K562 (cell line): ENCODE measurements at places on chromosomes 6 and 20.

GRCh38 chr20:19668418-19668817 is 89.6 kb upstream of the RIN2 start:
- no peak for DNase-seq

DNA sequence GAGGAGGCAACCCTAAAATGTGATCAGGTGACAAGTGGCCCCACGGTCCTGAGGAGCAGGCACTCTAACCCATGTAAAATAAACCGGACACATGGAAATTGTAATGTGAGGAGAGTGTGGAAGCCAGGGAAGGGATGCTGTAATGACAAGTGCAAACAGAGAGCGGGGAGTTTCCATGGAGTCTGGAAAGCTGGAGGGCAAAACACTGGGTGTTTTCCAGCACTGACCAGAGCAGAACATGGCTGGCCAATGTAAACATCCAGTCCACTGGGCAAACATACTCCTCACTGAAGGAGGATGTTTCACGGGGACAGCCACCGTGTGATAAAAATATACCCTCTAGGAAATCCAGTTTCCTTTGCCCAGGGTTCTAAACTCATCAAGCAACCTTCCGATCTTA is 219.0 kb upstream of the JARID2 start:
- no peak for DNase-seq

DNA sequence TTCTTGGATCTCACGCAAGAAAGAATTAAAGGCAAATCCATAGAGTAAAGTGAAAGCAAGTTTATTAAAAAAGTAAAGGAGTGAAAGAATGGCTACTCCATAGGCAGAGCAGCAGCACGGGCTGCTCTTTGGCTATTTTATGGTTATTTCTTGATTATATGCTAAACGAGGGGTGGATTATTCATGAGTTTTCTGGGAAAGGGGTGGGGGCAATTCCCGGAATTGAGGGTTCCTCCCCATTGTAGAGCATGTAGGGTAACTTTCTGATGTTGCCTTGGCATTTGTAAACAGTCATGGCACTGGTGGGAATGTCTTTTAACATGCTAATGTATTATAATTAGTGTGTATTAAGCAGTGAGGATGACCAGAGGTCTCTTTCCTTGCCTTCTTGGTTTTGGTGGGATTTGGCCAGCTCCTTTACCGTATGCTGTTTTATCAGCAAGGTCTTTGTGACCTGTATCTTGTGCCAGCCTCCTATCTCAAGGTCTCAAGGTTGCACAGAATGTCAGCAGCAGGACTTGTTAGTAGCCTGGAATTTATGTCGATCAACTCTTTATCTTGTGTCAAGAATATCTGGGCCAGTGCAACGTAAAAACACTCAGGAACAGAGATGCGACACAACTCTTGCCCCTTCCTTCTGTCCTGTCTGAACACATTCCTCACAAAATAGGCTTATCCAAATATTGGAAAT is 931.4 kb downstream of the QKI start:
- peak; percentile 54 for DNase-seq

DNA sequence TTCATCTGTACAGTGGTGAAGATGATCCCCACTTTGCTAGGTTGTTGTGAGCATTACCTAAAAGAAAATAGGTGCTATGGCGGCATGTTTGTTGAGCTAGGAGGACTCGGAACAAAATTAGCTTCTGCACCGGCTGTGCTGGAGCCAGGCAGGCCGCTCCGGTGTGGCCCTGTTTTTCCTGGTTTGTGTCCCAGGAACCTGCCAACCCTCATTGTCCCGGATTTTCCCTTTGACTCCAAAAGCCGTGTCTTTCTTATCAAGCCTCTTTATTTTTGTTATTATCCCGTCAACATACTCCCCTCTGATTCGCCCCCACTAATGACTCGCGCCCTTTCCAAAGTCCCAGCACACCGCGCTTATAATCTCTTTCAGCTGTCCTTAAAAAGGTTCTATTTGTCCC is 117.0 kb downstream of the MYLK4 start:
- no peak for DNase-seq

DNA sequence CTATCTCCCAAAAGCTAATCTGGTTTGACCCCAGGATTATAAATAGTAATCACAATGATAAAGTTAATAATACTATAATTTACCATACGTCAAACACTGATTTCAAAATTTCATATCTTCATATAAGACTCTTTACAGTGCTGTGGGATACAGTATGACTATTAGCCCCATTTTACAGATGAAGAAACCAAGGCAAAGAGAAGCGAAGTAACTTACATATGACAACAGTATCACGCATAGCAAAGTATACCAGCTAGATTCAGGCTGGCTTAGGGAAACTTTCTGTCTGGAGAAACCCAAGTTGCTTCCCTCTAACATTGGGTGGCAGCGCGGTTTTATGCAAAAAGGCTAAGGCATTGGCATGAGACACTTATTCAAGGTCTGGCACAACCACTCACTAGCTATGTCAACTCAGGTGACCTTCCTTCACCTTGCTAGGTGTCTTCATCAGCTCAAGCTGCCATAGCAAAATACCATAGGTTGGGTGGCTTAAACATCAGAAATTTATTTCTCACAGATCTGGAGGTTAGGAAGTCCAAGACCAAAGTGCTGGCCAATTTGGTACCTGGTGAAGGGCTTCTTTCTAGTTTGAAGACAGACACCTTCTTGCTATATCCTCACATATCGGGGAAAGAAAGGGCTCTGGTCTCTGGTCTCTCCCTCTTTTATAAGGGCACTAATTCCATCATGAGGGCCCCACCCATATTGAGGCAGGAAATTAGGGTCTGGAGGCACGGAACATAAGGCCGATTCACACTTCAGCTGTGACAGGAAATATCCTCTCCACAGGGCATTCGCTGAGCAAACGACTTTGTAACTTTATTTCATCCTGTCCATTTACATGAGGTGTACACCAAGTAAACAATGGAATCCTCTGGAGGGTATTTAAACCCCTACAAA is 22.4 kb upstream of the UTRN start:
- DNase-seq = no peak

DNA sequence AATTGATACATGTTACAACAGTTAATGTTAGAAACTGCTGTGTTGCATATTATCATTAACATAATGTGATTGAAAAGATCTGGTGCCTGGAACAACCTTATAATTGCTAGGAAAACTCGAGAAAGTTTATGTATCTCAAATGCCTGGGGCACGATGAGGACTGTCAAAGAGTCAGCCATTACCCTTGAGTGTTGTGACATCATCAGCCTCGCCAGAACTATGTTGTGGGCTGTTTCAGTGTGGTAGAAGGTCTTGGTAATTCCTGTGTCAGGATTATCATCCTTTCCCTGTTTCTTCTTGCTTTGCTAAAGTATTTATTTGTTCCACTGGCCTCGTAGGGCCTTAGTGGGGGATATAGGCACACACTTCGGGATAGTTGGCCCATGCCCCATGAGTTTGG is 185.1 kb downstream of the DTNBP1 start:
- DNase-seq = no peak

DNA sequence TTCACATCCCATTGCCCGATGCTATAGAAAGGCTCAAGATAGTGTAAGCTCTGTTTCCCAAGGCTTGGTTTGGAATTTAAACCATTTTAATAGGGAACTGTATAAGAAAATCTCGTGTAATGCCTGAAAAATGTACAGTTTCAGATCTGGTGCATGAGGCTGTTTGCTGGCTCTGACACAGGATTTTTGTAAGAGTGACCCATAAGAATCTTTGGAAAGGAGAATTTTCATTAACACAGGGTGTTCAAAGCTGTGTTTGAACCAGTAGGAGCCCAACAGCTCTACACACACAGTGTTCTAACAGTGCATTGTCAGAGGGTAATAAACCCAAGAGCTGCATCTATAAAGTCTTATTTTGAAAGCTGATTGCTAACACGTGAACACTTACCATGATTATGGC is 293.5 kb downstream of the PRL start:
- no peak for DNase-seq

- no peak for DNase-seq
Measured at GRCh38 chr6:56852260-56853010, 102.5 kb upstream of the BEND6 start.

- DNase-seq = no peak
Measured at GRCh38 chr6:140732155-140732554, 1357.7 kb upstream of the CITED2 start.

DNA sequence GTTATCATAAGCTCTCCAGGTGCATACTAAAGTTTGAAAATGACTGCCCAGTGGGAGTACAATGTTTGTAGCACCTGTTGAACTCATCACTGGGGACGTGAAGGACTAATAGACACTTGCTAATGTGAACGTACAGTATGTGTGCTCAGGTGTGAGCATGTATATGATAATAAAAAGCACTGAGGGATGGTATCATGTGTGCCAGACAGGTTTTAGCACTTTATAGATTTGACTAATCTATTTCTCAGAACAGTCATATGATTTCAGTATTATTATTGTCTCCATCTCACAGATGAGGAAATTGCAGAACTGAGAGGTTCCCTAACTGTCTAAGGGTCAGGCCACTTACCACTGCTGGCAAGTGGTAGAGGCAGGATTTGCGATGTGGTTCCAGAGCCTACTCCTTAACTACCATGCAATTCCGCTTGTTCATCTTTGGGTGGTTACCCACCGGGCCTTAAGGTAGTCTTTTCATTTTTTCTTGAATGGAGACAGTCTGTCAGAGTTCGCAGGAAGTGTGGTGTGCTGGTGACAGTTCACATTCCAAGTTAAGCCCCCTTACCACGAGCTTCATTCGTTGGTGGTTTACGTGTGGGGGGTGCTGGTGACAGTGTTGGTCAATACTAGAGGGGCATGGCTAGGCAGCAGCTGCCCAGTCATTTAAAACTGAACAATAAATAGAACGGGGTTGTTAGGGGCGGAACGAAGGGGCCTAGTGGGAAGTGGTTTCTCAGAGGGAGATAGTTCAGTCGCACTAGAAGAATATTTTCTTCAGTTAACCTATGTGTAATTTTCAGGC is 46.8 kb downstream of the RREB1 start:
- DNase-seq = no peak

- DNase-seq = no peak
Measured at GRCh38 chr6:157305670-157306653, 17.4 kb downstream of the TMEM242 start.

GRCh38 chr6:154277629-154278017 is 79.0 kb downstream of the IPCEF1 start:
- DNase-seq = no peak

DNA sequence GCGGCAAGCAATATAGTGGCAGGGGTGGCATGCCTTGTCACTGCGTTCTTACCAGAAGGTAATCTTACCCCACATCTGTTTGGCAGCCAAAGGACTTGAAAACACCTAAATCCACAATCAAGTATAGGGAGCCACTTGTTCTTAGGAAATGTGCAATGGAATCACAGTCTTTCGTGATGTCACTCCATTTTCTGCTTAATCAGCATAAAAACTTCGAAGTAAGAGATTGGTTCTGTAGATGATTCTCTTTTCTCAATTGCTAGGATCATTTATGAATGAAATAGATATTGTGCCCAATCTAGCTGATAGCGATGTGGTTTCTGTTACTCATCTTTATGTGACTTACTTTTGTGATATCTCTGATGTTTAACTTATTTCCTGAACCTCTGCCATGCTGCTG is 89.0 kb downstream of the SLC22A3 start:
- DNase-seq = no peak

DNA sequence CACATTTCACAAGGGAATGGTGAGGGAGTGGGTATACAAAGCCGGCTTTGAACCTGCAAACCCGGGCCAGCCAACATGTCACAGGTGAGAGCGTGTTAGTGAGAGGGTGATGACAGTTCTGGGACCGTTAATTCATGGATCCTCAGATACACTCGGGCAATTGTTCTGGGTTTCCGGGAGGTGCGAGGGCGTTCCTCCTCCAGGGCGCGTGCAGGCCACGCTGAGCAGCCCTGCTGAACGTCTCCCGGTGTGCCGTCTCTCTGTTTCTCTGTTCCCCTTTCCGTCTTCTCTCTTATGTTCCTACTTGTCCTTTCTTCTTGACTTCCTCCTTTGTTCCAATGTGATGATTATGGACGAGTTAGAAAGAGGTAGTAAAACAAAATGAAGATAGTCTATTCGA is 130.0 kb upstream of the GMDS start:
- DNase-seq = no peak

DNA sequence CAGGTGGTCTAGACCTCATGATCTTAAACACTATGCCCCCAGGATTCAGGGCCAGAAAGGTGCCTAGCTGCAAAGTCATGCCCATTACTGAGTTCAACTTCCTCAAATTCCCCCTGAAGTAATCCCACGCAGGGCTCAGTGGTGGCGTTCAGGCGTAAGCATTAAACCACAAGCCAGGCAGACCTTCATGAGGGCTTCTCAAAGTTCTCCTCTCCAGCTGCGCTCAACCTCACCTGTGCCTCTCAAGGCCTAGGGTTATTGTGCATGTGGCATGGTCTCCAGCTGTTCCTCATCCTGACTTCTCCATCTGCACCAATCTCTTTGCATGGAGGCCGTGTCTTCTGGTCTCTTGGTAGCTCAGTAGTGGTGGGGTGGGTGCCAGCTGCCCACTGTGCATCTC is 113.6 kb downstream of the TSHZ2 start:
- no peak for DNase-seq

DNA sequence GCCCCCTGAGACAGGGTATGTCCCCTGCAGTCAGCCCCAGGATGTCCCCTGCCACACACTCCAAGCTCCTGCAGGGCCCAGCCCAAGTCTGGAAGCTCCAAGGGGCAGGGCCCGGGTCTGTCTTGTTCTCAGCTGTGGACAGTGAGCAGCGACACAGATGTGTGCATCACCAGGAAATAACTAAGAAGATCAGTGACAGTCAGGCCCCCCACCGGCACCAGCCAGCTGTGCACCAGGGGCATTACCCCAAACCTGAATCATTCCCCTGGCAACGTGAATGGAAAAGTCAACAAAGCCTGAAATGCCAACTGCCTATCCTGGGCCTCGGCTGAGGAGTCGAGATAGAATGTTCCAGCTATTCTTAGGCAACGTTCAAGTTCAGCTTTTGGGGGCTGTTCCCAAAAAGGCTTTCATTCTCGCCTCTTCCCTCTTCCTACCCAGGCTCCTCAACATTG is 105.0 kb downstream of the PREX1 start:
- DNase-seq = no peak

- DNase-seq = no peak
Measured at GRCh38 chr6:109660526-109661320, 30.3 kb downstream of the AK9 start.

DNA sequence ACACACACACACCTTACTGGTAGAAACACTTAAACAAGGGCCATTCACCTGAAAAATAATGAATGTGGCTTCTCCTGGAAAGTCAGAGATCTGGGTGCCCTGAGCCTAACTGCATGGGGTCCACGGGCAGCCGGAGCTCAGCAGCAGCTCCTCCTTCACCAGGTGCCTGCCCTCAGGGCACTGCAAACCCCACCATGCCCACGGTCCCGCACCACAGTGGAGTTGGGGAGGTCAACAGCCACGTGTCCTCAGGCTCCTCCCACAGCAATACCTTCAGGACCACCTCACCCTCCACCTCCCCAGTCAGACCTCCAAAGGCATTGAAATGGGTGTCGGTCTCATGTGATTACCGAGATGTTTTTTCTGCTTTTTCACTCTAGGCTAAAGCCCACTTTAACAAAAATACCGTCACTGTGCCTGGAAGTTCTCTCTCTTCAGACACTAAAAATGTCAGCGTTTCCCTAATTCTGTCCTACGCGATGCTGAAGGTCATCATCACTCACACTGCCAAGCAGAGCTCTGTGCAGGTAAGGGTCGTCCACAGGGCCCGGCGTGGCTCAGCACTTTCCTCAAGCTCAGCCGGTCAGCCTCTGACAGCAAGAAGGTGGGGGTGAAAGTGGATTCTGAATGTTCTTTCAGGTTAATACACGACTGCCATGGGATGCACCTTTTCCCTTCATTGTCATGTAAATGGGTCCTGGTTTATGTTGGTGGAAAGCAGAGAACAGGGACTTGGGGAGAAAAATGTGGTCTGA is 48.9 kb downstream of the CDK5RAP1 start:
- no peak for DNase-seq
